Stimulated activated naive CD4-positive, alpha-beta T cell treated with Interleukin-2 at 50 U/mL for 16 hours (primary cell): ENCODE measurements at places on chromosomes 7 and 10.

DNA sequence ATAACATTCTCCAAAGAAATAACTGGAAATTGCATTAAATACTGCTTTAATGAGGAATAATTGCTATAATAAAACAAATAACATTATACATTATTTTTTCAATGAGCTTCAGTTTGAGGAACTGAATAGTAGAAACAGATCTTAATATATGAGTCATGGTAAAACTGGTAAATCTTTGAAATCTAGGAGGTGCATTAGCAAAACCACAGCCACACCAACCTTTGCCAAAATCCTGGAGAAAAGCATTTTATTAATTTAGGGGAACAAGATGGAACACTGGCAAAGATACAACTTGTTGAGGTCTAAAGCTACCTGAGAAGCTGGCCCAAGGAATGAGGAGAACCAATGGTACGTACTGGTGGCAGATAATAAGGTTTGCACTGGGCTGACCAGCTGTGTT is 5.4 kb upstream of the ASL start:
- DNase-seq: no peak

- no peak for DNase-seq
Observed at GRCh38 chr10:2936816-2937215, 130.5 kb upstream of the PFKP start.

GRCh38 chr10:30866896-30867295 is 164.8 kb downstream of the ZNF438 start:
- no peak for DNase-seq

GRCh38 chr10:43119416-43120115 is 18.7 kb upstream of the CSGALNACT2 start:
- no peak for DNase-seq
